ENCODE measurements at places on chromosomes 11 and 22.
A peak's percentile ranks its signal among the peaks of the same experiment; 100 is the strongest.

DNA sequence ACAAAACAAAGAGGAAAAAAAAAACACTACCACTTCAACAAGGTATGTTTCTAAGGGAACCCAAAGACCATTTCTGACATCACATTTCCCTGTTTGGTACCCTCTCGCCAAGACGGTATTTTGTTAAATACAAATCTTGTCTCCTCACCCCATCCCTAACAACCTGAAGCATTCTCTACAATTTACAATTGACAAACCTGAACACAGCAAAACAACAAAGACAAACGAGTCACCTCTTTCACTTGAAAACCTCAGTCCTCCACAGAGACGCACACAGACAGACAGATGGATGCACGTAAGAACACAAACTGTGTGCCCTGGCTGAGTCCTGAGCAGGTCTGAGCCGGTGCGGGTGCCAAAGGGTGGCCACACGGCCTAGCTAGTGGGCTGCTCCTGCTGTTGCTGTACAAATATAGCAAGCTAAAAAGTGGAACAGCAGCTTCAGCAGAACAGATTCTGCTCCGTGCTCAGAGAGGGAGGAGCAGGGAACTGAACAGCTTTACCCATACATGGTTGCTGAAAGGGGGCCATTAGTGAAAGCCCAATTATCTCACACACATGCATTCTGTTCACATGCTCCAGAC is 28.5 kb downstream of the CELF1 start:
- DNase-seq: peak; percentile 32

- DNase-seq: no peak
Observed at GRCh38 chr11:66369073-66369894, 2.3 kb downstream of the SLC29A2 start.

DNA sequence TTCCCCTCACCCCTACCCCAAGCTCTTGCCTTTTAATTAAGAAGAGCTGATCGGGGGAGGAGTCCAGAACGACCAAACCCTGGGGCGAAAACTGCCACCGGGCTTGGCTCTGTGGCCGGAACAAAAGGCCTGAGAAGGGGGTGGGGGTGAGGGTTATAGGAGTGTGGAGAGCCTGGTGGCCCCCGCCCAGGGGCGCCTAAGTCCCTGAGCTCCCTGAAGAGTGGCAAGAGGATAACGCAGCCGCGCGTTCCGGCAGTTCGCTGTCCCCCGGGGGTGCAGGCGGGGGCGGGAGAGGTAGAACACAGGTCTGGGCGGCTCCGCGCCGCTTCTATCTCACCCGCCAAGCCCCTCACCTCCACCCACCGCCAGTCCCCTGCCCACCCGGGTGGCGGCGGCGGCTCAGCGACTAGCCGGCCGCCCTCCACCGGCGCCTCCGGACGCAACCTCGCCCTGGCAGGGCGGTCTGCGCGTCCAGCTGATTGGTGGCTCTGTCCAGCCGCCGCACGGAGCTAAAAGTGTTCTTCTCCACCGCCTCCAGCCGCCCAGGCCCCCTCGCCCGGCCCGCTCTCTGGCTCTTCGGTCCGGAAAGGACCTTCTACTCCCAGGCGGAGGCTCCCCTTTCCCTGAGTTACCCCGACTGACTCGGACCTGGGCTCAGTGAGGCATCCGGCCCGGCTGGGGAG is 18.7 kb upstream of the BDNF start:
- peak; percentile 39 for DNase-seq

DNA sequence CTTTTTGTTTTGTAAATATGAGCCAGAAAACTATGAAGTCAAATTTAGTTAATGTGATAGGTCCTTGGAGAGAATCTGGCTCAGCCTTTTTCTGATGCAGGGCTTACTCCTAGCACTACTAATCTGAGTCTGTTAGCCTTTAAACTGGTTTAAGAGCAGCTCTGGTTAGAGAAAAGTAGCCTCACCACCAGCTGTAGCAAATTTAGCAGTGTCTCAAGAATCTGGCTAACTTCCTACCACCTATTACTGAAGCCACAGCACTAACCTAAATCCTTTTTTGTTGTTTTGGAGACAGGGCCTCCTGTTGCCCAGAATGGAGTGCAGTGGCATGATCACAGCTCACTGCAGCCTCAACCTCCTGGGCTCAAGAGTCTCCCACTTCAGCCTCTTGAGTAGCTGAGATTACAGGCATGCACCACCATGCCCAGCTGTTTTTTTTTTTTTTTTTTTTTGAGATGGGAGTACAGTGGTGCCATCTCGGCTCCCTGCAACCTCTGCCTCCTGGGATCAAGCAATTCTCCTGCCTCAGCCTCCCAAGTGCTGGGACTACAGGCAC is 13.9 kb downstream of the RBM4B start:
- DNase-seq: no peak

GRCh38 chr11:69654001-69654659 is 13.2 kb downstream of the CCND1 start:
- DNase-seq: no peak

DNA sequence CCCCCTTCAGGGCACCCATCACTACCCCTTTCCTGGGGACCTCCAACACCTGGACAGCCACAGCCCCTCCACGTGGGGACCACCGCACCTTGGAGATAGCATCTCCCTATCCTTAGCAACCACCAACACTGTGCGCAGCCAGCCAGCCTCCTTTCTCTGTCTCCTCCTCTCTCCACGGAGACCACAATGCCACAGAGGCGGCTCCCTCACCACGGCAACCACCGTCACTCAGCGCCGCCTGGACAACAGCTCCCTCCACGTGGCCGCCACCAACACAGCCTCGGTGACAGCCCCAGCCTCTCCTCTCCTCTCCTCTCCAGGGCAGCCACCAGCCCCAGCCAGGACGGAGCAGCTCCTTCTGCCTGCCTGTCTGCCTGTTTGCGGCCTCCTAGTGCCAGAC is 10.5 kb downstream of the ELFN2 start:
- no peak for DNase-seq

GRCh38 chr11:117906710-117907109 is 22.5 kb downstream of the TMPRSS13 start:
- no peak for DNase-seq

DNA sequence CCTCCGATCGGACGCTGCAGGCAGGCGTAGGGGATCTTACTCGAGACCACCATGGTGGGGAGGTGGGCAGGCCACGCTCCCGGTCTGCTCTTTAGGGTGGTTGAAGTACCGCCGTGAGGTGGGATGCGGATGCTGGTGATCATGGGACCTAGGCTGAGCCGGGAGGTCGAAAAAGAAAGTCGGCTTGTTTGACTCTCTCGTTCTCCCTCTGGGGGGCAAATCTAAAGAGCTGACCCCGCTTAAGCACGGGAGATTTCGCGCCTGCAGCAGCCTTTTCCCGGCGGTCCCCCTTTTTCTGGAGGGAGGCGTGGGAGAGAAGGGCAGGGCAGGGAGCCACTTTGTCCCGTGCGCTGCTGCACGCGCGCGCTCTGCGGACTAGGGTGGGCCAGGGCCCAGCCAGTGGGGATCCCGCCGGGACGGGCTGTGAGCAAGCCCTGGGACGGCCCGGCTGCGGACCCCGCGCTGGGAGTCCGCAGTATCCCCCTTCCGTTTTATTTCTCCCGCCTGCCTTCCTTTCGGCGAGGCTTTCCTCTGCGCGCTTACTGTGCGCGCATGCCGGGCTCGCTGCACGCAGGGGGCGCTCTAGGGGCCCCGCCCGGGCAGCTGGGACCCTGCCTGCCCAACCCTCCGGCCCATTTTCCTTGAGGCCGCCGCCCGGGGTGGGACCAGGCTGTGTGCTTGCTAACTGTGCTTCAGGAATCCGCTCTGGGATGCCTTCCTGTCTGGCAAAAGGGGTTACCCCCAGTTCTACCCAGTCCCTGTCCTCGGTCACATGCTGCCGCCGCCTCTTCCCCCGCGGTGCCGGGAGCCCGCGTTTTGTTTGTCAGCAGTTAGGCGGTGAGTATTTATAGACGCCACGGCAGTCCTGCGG is 81.0 kb downstream of the PRR5L start:
- DNase-seq: peak; percentile 68

- DNase-seq: no peak
Observed at GRCh38 chr11:112616327-112617097, 344.7 kb upstream of the NCAM1 start.

DNA sequence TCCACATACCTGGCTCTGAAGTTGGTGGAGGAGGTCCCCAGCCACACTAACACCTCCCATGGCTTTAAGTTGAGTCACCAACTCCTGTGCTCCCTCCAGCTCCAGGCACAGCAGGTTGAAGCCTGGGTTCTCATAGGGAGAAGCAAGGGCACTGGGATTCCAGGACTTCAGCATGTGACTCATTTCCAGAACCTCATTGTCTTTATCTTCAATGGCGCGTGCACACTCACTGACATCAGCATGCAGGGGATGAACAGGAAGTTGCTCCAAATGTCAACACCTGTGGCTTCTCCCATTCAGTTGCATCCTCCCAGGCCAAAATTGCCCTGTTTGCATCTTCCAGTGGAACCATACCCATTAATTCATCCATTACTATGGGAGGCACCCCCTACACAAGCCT is 5.8 kb upstream of the UBQLNL start:
- no peak for DNase-seq

GRCh38 chr22:29520851-29521250 is 32.7 kb downstream of the THOC5 start:
- DNase-seq: no peak

GRCh38 chr22:36541831-36542411 is 13.0 kb upstream of the EIF3D start:
- no peak for DNase-seq

DNA sequence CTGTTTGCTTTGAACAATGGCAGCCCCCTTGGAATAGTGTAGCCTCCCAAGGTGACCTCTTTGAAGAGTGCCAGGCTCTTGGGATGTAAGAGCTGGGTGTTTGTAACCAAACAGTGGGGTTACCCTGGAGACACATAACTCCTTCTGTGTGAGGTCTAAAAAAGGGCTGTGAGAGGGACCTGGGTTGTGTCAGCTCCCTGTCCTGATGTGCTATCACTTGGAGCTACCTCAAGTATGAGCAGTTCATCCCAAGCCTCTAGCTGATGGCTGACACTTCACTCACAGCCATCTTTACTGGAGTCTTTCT is 40.2 kb downstream of the TSPAN18 start:
- no peak for DNase-seq

DNA sequence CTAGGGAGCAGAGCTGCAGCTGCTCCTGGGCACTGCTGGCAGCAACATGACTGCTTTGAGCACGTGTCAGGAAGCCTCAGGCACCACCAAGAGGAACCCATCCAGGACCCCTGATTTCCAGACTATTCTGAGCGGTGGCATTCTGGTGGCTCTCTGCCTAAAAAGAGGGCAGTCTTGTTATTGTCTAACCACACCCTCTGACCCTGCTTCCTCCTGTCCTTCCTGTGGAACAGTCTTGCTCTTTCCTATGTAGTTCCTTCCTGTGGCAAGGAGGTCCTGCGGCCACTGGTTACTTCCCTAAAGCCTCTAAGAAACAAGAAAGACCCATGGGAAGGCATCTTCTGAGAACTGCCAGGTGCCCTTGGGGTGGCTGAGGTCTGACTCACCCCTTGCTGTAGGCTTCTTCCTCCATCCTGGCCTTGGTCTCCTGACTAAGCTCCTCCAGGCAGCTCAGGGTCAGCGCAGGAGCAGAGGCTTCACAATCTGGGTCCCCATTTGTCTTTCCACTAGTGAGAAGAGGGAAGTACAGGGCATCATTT is 13.1 kb upstream of the LYVE1 start:
- no peak for DNase-seq

Data from left hindlimb (tissue), 1 donor.